NCI-H2029 treated with DMSO at 0.1 percent for 48 hours (cell line): ENCODE measurements at places on chromosomes 11 and 22.

DNA sequence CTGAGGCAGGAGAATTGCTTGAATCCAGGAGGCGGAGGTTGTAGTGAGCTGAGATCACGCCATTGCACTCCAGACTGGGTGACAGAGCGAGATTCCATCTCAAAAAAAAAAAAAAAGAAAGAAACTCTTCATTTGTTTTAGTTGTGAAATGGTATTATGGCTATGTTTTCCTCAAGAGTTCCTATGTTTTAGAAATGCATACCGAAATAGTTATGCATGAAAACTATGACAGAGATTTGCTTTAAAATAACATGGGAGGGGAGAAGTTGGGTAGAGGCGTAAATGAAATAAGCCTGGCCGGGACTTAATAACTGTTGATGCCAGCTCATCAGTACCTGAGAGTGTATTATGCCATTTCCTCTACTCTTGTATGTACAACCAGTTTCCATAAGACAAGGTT is 48.3 kb downstream of the FEZ1 start:
- no peak for DNase-seq

GRCh38 chr11:61769169-61769920 is 16.9 kb downstream of the MYRF start:
- no peak for DNase-seq

- no peak for DNase-seq
Measured at GRCh38 chr22:43498856-43499253, 87.0 kb downstream of the MPPED1 start.

- DNase-seq, result no peak
Measured at GRCh38 chr11:80973786-80974185, 1533.0 kb upstream of the TENM4 start.

- DNase-seq, result peak; percentile 77
Measured at GRCh38 chr11:63871962-63872799, 33.3 kb downstream of the MARK2 start.

- DNase-seq, result no peak
Measured at GRCh38 chr11:105823495-105824033, 198.5 kb downstream of the MSANTD4 start.

DNA sequence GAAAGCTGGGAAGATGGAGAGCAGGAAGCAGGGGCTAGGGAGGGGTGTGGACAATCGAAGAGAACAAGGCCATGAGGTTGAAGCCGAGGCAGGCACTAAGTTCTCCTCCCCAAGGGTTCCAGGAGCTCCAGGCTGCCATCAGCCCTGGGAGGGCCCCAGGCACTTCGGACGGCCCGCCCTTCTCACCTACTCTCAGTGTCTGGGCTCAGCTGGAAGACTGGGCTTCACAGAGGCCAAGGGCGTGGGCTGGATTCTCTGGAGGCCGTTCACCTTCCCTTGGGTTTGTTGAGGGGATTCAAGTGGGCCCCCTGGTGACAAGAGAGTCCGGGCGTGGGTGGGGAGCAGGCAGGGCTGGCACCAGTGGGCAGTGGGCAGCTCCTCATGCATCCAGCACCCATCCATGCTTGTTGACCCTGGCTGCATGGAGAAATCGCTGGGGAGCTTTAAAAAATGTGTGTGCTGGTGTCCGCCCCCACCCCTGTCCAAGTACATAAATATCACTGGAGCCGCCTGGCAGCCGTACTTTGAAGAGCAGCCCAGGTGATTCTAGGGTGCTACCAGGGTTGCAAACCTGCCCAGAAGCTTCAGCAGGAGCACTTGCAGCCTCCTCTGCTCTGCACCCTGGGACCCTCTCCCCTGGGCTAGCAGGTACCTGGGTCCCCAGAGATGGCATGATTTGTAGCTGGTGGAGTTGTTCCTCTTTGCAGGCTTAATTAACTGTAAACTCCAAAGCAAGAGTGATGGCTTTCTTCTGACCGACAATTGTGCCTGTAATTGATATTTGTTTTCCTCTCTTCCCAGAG is 74.3 kb downstream of the RTL6 start:
- DNase-seq, result no peak

DNA sequence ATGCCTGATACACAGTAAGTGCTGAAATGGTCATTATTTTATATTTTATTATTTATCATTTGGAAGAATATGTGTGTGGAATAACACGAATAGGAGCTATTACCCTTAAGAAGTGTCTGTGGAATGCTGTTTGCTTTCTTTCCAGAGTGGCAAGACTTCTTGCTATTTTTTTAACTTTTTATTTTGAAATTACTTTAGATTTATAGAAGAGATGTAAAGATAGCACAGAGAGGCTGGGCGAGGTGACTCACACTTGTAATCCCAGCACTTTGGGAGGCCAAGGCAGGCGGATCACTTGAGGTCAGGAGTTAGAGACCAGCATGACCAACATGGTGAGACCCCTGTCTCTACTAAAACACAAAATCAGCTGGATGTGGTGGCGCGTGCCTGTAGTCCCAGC is 58.9 kb upstream of the PAX6 start:
- no peak for DNase-seq

GRCh38 chr11:114623720-114624119 is 28.1 kb upstream of the NXPE4 start:
- no peak for DNase-seq

DNA sequence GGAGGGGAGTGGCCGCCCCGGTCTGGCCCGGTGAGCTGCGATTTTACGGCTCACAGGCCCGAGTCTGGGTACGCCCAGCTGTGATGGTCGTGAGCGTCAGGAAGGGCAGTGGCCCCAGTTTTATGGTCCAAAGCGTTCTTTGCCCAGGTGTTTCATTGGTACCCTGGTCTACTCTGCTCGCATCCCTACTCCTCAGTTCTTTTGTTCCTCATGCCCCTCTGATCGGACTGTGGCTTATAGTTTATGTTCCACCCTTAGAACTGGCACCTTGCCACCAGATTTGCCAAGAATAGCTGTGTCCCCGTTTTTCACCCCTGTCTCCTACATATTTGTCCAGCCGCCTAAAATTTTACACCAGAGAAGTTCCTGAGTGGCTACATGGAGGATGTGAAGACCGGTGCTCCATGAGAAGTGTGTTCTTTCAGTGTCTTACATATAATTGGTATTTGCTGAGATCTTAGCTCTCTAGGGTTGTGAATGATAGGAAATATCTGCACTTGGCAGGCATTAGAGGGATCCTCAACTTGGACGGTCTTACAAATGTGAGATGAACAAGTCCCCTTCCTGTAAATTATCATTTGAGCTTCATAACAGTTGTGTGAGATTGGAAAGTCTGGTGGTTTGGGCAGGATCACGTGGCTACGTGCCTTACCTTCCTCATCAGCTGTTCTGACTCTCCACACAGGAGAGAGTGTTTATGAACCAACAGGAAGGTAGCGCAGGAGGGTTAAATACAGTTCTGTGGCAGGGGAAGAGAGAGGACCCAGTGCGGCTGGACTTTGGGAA is 1.1 kb downstream of the PANX1 start:
- peak; percentile 43 for DNase-seq

- no peak for DNase-seq
Measured at GRCh38 chr22:39314251-39314971, 5.0 kb downstream of the RPL3 start.
